ENCODE measurements at places on chromosomes 5 and 9. TPM values are rescaled to one million over a fixed set of nuclear protein-coding genes. Genes with fewer than 3 reads are reported as not detected.

- DNase-seq = no peak
Measured at GRCh38 chr5:135167634-135168033, 133.6 kb upstream of the PITX1 start.

The IL5 gene
- not detected for total RNA-seq

The F2RL2 gene
- total RNA-seq = not detected

The ANKRD31 gene
- total RNA-seq = 0.47 TPM

- no peak for DNase-seq
Measured at GRCh38 chr5:115487756-115488155, 56.8 kb downstream of the FEM1C start.

The IRX1 gene
- not detected for total RNA-seq

DNA sequence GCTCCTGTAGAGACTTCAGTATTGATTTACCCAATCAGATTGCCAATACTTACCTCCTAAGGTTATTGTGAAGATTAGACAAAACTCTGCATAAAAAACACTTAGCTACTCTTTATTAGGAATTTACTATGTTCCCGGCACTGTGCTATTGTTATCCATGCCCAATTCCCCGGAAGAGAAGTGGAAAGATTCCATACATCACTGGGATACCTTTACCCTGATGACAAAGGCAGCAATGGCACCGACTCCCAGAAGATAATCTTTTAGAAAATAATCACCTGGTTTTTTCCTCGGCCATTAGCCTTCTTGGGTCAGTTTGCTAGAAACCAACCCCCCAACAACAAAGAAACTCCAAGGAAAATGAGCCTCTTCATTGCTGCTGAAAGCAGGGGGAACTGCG, 226.0 kb downstream of the SNX18 start:
- no peak for DNase-seq

The SLC22A4 gene
- total RNA-seq = 1.9 TPM

DNA sequence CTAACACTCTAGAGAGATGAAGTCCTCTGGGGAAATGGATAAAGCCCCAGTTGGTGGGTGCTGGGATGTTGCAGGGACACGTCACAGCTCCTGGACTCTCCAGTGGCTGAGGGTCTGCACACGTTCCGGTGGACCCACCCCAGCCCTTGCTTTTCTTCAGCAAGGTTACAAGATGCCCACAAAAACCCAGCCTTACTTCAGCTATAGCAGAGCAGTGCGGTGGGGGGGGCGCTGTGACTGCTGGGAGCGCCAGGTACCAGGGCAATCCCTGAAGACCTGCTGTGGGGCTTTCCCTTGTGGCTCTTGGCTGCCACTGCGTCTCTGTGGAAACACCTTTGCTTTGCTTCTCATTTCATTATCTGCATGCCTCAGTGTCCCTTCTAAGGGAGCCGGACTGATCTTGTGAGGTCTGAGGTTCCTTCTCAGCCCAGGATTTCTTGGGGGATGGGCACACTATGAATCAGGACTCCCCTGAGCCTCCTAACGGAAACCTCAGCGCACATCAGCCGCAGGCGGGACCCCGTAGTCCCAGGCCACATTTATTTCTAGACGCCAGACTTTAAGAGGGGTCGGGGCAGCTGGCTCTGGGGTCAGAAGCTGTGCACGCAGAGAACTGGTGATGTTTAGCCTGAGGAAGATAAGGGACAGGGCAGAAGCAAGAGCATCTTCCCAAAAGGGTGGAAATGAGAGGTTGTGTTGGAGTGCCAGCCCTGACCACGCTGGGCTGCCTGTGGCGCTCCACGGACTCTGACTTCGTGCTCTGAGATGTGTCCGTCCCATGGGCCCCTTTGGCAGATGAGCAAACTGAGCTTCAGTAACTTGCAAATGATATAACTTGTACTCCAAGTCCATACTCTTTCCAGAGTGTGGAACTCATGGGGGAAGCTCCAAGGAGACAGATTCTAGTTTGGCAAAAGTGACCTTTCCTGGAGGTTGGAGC, 106.8 kb downstream of the WNK2 start:
- no peak for DNase-seq

DNA sequence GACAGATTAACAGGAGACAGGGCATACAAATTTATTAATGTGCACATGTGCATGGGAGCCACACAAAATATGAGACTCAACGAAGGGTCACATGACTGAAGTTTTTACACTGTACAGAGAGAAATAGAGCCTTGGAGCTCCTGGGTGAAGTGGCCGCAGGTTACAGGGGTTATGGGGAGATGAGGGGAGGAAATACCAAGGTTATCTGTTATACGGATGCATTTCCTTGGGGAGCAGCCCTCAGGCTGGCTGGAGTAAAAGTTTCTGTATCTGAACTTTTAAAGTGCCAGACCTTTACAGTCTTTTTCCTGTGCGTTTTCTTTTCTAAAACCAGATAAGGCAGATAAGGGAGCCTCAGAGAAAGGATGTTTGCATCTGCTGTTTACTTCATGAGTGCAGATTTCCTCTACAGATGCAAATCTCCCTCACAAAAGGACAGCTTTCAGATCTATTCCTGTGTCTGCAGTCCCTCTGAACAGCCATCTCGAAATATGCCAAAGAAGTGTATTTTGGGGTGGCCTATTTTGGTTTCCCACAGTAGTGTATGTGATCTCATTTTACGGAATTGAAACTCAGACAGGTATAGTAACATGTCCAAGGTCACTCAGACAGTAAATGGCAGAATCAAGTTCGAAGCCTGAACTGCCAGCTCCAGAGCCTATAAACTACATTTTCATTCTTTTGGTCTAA, 139.3 kb upstream of the FBXL17 start:
- DNase-seq = no peak

DNA sequence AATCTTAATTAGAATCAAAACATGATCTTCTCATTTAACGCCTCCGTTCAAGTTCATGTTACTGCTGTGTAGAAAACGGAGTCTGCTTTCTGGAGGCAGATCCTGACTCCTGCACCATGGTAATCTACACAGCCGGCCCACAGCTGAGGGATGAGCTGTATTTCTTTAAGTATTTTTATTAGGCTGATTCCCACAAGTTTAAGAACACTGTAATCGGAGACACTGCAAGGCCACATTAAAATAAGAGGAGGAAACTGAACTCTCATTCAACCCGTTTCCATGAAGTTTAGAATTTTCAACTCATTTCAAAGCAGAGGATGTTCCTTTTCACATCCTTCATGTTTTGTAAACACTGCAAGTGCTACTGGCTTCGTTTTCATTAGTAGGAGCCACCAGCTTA, 372.2 kb downstream of the NFIB start:
- no peak for DNase-seq

- no peak for DNase-seq
Measured at GRCh38 chr5:97452646-97453045, 269.6 kb upstream of the RIOK2 start.

DNA sequence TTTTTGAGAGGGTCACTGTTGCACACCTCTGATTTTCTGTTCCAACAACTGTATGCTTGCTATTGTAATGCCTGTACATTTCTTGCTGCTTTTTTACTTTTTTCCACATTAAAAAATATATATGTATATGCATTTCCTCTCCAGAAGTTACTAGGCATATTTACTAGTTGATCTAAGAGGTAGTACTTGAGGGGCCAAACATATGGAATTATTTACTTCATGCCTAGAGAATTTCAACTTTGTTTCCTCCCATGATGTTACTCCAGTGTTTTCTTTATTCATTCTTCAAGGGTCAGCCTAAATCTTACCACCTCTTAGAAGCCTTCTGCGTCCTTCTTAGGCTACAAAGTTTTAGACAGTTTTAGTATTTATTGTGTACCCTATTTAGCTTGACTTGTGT, 122.7 kb downstream of the NMUR2 start:
- DNase-seq = no peak

GRCh38 chr5:322942-323879, 1.7 kb downstream of the AHRR start:
- no peak for DNase-seq

Data from activated naive CD4-positive, alpha-beta T cell treated with anti-CD3 and anti-CD28 coated beads, Interleukin-2, amount 50 U/mL, for 72 hours (primary cell).